ENCODE measurements at places on chromosomes 4 and X.

DNA sequence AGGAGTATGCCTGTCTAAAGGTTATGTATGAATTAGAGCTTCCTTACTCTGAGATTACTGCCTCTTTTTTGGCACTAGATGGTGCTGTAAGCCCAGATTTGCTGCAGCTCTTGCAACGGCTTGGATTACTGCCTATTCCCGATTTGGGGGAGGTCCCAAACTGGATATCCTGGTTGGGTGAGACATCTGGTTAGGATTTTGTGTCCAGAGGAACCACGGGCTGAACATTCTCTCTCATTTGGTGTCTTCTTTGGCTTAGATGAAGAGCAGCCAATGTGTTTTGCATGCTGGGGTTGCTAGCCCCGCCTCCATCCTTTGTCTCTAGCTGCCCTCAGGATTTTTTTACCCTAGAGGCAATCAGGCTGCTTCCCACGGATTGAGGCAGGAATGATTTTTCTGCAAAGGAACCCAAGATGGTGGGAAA, 31.9 kb downstream of the F8A1 start:
- peak; percentile 62 for DNase-seq

DNA sequence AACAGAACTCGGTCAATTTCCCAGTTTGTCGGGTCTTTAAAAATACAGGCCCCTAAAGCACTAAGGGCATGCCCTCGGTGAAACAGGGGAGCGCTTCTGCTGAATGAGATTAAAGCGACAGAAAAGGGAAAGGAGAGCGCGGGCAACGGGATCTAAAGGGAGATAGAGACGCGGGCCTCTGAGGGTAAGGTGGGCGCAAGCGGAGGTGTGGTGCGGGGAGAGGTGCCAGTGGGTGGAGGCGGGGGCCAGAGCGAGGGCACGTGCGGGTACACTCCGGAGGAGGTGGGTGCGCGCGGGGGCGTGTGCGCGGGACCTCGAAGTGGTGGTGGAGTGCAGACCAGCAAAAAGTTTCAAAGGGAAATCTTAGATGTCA, 787 bp upstream of the TET2 start:
- DNase-seq, result peak; percentile 32

- DNase-seq, result no peak
Measured at GRCh38 chr4:153063490-153063889, 127.4 kb downstream of the FHDC1 start.

- no peak for DNase-seq
Measured at GRCh38 chr4:101857176-101857575, 66.6 kb downstream of the BANK1 start.

DNA sequence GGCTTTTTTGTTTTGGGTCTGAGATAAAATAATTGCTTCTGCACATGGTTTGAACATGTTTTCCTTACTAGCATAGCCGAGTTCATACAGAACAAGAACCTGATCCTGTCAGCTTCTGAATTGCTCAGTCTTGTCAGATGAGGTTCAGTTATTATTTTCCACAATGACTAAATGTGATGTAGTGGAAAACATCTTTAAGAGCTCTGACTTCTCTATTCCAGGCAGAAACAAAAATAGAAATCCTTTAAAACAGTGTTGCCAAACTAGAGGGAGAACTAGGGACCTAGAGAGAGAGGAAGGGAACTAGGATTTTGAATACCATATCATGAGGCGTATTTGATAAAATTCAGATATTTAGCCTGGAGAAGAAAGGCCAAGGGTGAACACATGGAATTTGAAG, 2.0 kb downstream of the ATP6AP2 start:
- DNase-seq, result no peak

GRCh38 chrX:69152417-69152841, 12.8 kb downstream of the PJA1 start:
- peak; percentile 47 for DNase-seq

GRCh38 chr4:122553432-122553831, 67.4 kb downstream of the IL21 start:
- no peak for DNase-seq

DNA sequence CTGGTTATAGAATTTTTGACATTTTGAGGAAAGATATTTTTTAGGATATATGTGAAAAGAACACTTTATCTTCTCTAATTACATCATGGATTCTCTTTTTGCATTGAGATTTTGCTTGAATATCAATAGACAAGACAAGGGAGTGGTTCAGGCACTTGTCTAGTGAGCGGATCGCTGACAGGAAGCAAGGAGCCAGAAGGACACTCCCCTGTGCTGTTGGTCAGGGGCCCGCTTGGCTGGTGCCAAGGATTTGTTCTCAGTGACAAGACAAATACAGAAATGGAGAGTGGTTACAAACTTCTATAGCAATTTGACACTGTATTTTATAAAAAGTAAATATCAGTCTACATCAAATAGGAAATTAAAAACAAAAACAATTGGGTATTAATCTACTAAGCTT, 60.0 kb downstream of the SLC9B1 start:
- no peak for DNase-seq

GRCh38 chrX:10555846-10556245, 64.5 kb downstream of the MID1 start:
- DNase-seq, result no peak

- DNase-seq, result no peak
Measured at GRCh38 chr4:103904123-103904522, 184.3 kb upstream of the TACR3 start.

GRCh38 chr4:106079616-106080015, 184.3 kb downstream of the NPNT start:
- DNase-seq, result no peak

DNA sequence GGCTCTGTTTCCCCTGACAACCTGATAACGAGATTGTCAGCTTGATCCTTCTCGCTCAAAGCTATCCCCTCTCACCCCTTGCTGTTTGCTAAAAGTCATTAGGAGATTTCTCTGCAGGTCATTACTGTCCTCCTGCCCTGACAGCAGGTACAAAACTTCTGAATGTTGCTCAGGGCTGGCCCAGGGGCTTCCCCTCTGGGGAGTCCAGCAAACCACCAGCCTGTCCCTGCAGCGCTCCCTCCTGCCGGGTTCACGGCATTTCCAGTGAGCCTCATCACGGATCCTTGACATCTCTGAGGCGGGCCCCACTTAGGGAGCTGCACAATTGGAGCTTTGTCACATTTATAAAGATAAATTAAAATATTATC, 5.2 kb upstream of the SORCS2 start:
- DNase-seq, result peak; percentile 19

DNA sequence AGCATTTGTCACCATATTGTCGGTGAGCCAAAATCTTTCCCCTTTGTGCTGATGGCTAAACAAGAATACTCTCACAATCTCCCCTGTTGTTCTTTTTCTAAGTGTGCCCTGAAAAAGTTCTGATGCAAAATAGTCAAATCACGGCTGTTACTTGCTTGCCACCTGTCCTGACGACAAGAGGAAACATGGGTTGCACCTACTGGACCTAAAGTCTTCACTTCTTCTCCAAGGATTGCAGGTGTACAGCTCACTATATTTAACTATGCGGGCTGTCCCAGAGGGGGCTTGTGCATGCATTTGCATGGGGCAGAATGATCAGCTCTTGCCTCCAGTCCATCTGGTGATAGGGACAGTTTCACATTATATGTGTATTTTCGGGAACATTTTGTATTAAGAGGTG, 21.6 kb downstream of the AFF2 start:
- no peak for DNase-seq

- no peak for DNase-seq
Measured at GRCh38 chrX:130669233-130669632, 233.8 kb downstream of the ENOX2 start.

- DNase-seq, result no peak
Measured at GRCh38 chr4:95627024-95627605, 78.3 kb upstream of the UNC5C start.

GRCh38 chr4:114349543-114350175, 248.9 kb upstream of the UGT8 start:
- DNase-seq, result no peak

GRCh38 chr4:173167758-173168395, 734 bp upstream of the GALNT7 start:
- DNase-seq, result peak; percentile 70

GRCh38 chr4:7910952-7911578, 28.6 kb downstream of the AFAP1 start:
- no peak for DNase-seq

DNA sequence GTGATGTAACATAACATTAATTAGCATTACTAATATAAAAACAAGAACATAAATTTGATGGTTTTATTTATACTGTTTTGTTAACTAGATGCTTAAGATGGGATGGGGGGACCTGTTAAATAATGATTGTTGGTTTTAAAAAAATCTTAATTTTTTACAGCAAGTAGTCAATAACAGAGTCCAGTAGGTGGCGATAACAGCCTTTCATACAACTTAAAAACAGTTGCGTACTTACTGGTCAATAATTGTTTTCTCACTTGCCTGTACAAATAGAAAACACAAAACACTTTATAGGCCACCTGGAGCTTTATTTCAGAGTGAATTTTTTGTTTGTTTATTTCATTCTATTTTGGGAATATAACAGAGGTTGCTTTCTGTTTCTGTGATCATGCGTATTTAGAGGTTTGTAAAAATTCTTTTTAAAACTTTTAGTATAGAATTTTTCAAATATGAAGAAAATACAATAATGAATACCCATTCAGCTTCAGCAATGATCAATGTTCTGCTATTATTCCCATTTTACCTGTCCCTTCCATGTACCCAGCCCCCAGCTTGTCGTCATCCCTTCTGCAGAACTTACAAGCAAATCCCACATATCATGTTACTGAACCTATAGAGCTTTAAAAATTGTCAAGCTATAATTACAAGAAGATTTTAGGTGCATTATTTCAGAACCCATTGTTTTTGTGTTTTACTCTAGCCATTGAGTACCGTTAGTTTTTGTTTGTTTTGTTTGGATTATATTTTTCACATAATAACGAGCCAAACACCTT, 97.1 kb downstream of the MRPL1 start:
- DNase-seq, result no peak

DNA sequence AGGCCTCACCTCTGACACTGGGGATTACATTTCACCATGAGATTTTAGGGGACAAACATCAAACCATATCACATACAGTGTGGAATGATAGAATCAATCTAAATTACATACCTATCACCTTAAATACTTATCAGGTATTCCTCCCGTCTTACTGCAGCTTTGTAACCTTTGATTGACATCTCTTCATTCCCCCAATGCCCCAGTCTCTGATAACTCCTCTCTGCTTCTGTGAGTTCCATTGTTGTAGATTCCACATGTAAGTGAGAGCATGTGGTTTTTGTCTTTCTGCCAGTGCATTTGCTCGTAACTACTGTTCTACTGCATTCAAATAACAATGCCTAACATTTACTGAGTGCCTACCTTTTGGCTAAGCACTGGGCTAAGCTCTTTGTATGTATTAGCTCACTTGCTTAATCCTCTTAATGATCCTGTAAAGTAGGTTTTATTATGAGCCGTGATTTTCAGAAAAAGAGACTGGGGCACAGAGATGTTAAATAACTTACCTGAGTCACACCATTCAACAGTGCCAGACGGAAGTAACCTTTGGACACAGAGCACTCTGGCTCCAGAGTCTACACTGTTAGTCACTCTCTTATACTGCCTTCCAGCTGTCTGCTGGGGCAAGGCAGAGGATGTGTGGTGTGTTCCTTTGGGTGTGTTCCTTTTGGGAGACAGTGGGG, 63.7 kb upstream of the ESX1 start:
- DNase-seq, result no peak

DNA sequence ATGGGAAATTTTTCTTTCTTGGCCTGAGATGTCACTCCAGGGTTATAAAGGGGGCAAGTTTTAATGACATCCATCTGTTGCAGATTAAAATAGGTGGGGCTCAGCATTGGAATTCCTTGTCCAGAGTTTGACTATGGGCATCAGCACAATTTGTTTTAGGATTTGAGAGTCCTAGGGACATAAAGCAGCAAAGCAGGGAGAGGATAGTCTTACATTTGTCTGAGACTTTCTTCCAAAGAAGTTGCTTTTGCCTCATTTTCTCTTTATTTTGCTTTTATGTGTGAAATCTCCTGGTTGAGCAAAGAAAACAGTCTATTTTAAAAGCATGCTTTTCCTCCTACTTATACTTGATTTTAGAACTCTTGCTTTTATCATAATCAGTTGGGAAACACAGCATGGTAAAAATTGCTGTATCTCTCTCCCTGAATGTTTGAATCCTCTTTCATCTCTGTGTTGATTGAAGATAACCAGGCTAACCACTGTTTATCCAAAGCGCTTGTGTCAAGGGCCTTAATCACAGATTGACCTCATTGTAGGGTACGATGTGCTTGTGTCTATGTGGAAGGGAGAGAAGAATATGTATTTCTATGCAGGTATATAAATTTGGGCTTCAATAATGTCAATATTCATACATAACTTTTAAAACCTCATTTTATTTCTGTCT, 121.5 kb downstream of the ANK2 start:
- DNase-seq, result no peak

All from head of caudate nucleus (tissue), 42 donors.